Activated CD4-positive, CD25-positive, alpha-beta regulatory T cell treated with anti-CD3 and anti-CD28 coated beads, Interleukin-2, amount 50 U/mL, for 24 hours (primary cell): ENCODE measurements at places on chromosomes 4 and X.

GRCh38 chrX:123337886-123338639 lies 154.0 kb downstream of the GRIA3 start:
- no peak for ATAC-seq

- ATAC-seq: no peak
Observed at GRCh38 chr4:27779827-27780226, 919.2 kb downstream of the STIM2 start.

DNA sequence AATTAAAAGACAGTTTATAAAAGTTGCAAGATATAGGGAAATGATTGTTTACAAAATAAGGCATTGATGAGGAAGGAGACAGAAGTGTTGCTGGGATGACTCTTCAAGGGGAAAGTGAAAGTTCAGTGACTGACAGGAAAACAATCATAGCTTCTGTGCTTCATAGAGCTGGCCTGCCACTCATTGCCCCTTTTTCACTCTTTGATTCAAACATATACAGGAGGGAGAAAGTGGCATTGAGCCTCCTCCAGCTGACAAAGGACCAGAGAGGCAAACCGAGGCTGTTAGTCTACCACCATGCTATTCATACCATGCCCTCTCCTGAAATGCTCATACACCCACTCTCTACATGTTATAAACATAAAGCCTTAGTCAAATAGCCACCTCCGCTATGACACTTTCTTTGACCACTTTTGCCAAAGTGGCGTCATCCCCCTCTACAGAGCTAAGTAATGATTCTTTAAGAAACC lies 79.2 kb upstream of the ATOH1 start:
- no peak for ATAC-seq

DNA sequence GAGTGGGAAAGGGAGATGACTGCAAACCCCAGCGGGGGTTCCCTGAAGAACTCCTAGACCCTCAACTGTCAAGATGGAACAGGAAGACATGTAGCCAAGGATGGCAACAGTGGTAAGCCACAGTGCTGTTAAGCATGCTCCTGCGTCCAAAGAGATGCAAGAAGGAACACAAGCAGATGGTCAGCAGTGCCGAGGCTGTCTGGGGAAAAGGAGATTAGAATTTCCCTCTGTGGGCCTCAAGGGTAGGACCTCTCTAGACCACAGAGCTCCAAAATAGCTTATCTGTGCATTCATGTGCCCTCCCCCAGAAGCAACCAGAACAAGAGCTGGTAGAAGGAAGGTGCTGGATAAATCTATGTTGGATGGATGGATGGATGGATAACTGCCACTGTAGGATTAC lies 82.0 kb upstream of the CPEB2 start:
- ATAC-seq: no peak

GRCh38 chr4:45931154-45931553 lies 192.7 kb downstream of the GABRG1 start:
- ATAC-seq: no peak

- no peak for ATAC-seq
Observed at GRCh38 chrX:10183760-10184159, 27.0 kb downstream of the CLCN4 start.

DNA sequence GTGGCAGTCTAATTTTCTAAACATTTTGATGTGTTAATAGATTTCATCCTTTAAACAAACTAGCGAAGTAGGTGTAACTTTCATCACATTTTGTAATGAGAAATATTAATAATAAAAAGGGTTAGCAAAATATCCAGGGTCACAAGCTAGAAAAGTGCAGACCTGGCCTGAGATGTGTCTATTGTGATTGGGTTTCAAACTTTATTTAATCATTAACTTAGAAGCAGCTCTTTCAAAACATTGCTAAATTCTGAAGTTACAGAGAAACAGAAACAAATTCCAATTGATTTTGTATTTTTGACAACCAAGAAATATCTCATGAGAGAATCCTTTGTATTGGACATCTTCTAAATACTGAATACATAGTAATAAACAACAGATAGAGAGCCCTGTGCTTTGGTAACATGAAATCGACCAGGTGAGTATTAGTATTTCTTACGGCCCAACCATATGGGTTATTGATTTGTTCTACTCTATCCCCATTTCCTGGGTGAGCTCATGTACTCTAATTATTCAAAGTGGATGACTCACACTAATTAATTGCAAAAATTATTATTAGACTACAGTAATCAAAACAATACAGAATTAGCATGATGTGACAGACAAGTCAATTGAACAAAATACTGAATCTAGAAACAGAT lies 1093.8 kb upstream of the AGA start:
- no peak for ATAC-seq

DNA sequence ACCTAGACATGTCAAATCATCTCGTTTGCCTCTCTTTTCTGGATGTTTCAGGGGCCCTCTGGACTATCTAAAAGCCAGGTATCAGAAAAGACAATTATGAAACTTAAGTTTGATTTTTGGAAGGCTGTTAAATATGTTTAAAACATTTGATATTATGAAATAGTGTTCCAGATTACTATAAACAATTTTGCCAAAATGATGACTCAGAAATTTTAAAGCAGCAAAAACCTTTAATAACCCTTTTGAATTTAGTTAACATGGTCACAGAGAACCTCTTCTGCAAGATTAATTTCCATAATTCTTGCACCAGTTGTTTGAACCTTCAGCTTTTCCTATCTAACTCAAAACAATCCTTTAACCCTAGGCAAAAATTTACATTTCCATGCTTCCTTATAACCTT lies 18.8 kb upstream of the FAM47E start:
- no peak for ATAC-seq

GRCh38 chr4:74330295-74330750 lies 22.1 kb downstream of the EPGN start:
- ATAC-seq: no peak

GRCh38 chrX:95435198-95435597 lies 1249.4 kb upstream of the DIAPH2 start:
- ATAC-seq: no peak

- ATAC-seq: no peak
Observed at GRCh38 chr4:119048446-119048845, 87.2 kb upstream of the MYOZ2 start.

- no peak for ATAC-seq
Observed at GRCh38 chr4:37591349-37591748, 94.8 kb downstream of the RELL1 start.

GRCh38 chr4:163748449-163748848 lies 254.0 kb downstream of the TMA16 start:
- ATAC-seq: no peak

- no peak for ATAC-seq
Observed at GRCh38 chr4:135365065-135365464, 1163.5 kb upstream of the PABPC4L start.

DNA sequence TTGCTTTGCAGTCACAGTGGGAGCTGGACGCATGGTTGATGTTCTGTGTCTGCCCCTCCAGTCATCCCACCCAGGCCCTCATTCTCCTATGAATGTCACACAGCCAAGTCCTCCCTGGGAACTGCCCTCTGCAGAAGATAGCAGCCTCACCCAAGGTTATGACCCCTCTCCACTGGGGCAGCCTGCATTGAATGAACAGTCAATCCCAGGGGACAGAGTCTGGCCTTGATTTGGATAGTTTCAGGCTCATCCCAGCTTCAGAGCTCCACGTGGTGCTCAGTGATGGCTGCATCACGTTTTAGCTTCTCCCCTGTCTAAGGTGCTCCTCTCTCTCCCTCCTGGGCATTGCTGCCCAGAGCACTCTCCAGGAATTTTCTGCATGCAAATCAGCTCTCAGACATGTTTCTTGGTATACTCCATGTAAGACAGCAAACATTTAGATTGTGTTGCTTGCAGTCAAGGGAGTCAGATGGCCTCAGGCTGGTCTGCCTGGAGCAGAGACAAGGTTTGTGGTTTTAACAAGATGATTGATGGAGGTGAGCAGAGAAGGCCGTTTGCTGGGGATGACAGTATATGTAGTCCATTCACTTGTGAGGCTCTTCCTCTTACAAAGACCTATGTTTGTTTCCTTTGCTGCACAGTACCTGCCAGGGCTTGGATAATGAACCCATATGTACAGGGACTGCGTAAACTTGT lies 56.1 kb upstream of the MSX1 start:
- no peak for ATAC-seq

- no peak for ATAC-seq
Observed at GRCh38 chrX:70279081-70279480, 2.9 kb upstream of the RAB41 start.

GRCh38 chr4:112083587-112084347 lies 61.5 kb upstream of the FAM241A start:
- ATAC-seq: no peak

DNA sequence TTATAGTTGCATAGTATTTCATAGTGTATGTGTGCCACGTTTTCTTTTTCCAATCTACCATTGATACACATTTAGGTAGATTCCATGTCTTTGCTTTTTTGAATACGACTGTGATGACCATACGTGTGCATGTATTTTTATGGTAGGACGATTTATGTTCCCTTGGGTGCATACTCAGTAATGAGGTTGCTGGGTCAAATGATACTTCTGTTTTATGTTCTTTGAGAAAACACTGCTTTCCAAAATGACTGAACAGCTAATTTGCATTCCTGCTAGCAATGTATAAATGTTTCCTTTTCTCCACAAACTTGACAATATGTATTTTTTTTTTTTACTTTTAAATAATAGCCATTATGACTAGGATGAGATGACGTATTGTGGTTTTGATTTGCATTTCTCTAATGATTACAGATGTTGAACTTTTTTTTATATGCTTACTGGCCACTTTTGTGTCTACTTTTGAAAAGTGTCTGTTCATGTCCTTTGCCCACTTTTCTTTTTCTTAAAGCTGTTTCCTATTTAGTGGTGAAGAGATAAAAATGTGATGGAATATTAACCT lies 969.5 kb upstream of the NDST4 start:
- no peak for ATAC-seq

- ATAC-seq: no peak
Observed at GRCh38 chr4:11343536-11343935, 85.2 kb downstream of the HS3ST1 start.

DNA sequence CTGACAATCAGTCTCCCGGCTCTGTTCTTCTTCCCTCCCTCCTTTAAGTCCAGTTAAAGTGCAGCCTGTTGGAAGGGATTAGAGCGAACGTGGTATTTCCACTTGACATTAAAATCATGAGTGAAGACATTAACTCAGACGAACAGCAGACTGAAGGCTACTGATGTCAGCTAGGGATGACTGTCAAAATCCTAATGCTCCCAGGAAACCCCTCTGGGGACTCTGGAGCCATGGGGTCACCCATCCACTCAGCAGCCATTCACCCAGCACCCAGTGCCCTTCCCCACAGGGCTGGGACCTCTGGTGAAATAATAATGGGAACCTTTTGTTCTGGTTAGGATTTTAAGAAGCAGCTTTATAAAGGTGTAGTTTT lies 113.9 kb downstream of the DRD5 start:
- ATAC-seq: no peak

DNA sequence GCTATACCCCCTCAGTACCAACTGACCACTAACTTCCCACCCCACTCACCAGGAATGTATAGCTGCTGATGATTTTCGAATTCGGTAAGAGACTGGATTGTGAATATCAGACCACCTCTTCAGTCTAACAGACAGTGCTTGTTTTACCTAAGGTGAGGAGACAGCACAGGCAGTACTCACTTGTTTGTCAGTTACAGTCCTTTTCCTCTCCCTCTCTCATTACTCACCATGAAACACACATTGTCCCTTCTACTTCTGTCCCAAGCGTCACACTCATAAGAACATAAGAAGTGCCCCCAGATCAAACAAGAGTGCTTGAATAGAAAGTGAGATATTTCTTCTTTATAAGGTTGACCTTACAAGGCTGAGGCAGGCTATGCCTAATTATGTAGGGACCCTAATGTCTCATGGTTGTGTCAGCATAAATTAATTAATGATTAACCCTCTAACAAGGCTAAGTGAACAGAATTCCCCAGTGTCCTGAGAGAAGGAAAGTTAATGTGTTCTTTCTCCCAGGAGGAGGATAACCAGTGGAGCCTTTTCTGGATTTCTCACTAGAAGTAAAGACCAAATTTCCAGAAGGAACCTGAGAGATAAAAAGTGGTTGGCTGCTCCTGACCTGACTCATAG lies 32.2 kb downstream of the ZCCHC12 start:
- ATAC-seq: no peak

DNA sequence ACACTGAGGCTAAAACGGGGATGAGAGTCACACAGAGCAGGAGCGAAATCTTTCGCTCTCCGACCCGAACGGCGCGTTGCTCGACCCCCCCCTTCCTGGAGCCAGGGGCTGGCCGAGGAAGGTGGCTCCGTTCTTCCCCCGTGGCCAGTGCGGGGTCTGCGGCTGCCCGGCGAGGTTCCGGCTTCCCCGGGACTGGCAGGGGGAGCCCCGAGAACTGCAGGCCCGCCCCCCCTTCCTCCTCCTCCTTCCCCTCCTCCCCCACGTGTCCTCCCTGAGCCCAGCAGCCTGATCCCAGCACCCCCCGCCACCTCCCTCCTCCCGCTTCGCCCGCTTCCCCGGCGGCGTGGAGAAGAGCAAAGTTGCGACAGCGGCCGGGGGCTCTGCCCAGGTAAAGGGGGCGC lies 2.4 kb upstream of the BCORL1 start:
- no peak for ATAC-seq

- no peak for ATAC-seq
Observed at GRCh38 chr4:44996276-44996845, 270.0 kb upstream of the GNPDA2 start.

DNA sequence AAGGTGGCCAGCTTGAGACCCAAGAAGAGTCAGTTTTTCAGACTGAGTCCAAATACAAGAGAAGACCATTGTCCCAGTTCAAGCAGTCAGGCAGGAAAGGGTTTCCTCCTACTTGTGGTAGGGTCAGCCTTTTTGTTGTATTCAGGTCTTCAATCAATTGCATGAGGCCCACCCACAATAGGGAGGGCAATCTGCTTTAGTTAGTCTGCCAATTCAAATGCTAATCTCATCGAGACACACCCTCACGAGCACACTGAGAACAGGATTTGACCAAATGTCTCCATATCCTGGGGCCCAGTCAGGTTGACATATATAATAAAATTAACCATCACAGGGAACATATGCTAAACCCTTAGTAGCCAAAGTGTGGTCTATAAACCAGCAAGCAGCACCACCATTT lies 75.3 kb upstream of the FRMPD3 start:
- no peak for ATAC-seq

DNA sequence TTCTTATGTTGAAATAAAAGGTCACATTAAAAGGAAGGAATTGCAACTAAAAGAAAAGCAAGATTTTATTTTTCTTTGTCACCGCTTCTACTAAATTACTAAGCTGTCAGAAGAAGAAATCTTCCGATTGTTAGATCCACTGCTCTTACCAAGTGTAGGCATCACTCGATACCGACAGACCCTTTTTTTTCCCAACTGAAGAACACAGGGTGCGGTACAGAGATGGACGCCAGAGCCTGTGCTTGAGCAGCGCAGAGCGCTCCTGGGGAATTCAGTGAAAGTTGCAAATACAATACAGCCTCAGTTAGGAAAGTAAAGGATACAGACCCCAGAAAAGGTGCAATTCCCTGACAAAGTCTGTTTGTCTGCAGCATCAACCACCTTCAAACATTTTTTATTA lies 94.9 kb upstream of the WDR17 start:
- ATAC-seq: no peak

DNA sequence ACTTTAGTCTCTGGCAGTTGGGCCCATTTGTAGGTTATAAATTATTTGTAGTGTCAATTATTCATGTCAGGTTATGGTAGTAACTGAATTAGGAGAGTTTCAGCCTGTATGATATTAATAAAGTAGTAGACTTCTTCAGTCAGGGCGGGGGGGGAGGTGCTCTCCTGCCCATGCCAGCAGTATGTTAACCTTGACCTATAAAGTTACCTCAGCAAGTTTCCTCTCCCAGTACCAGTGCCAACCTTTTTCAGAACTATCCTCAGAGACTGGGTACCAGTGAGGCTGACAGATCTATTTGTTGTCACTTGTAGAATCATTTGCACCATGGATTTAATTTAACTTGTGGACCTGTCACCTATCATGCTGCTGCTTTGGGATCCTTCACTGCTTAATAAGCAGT lies 88.0 kb downstream of the PRRG1 start:
- no peak for ATAC-seq
